ENCODE measurements at places on chromosomes 2 and 18.

GRCh38 chr2:121999264-121999663 is 243.8 kb downstream of the TSN start:
- H3K27ac ChIP-seq = no peak overlapping the region
- H3K36me3 ChIP-seq = no peaks in the 10 kb centered on the region
- no peak for DNase-seq

- peaks cover 21% of the 10 kb centered on the region for H3K4me1 ChIP-seq
- H3K36me3 ChIP-seq = peaks cover 4% of the 10 kb centered on the region
- peak within 1 kb of the TSS; percentile 84 for H3K4me3 ChIP-seq
- no peaks in the 10 kb centered on the region for H3K27me3 ChIP-seq
These were observed at the start of gene DNMT3A for GRCh38 chr2:25341753-25342371. Gene DNMT3A, minus strand, starts transcription at chr2:25341925. Its CDS starts 27,941 bp downstream, at chr2:25313984.

DNA sequence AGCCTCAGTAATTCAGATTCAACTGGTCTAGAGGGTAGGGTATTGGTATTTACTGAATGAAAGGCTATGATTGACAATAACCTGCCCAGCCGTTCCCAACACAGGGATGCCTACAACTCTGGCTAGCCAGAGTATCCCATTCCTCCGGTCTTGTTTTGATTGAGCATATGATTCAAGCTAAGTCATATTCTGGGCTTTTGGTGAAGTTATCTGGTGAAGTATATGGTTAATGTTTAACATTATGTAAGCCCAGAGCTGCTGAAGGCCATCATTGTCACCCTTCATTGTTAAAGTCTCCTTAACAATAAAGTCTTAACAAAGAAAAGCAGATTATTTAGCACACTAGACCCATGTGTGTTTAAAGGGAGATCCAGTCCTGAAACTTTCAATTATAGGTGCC is 152.6 kb downstream of the EXOC6B start:
- no peak for DNase-seq
- H3K4me1 ChIP-seq = peaks cover 24% of the 10 kb centered on the region
- H3K27me3 ChIP-seq = no peaks in the 10 kb centered on the region
- no peak overlapping the region for H3K27ac ChIP-seq
- no peak overlapping the region for H3K4me3 ChIP-seq
- no peaks in the 10 kb centered on the region for H3K36me3 ChIP-seq

GRCh38 chr2:168075446-168075845 is 171.9 kb downstream of the STK39 start:
- H3K36me3 ChIP-seq = peaks cover 33% of the 10 kb centered on the region
- H3K27ac ChIP-seq = peak overlapping the region; percentile 14
- no peaks in the 10 kb centered on the region for H3K27me3 ChIP-seq
